ENCODE measurements at places on chromosomes 1 and 21.

- DNase-seq: no peak
Measured at GRCh38 chr1:8390707-8391106, 72.8 kb downstream of the SLC45A1 start.

- DNase-seq: peak; percentile 45
Measured at GRCh38 chr1:117574161-117574835, 31.6 kb upstream of the TENT5C start.

DNA sequence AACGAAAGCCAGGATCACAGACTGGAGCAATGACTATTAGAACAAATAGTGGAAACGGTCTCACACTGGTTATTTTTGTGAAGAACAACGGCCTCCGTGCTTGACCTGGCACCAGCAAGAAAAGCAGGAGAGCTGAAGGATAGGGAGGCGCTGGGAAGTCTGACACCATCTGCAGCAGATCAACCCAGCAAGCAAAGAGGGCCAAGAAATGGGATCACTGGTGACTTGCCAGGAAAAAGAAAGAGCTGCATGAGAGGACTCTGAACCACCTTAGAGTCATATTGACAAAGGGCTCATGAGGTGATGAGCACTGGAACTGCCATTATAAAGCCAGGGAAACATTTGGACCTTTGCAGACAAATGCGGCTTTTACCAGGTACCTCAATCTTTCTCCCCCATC is 25.0 kb downstream of the MTOR start:
- no peak for DNase-seq

DNA sequence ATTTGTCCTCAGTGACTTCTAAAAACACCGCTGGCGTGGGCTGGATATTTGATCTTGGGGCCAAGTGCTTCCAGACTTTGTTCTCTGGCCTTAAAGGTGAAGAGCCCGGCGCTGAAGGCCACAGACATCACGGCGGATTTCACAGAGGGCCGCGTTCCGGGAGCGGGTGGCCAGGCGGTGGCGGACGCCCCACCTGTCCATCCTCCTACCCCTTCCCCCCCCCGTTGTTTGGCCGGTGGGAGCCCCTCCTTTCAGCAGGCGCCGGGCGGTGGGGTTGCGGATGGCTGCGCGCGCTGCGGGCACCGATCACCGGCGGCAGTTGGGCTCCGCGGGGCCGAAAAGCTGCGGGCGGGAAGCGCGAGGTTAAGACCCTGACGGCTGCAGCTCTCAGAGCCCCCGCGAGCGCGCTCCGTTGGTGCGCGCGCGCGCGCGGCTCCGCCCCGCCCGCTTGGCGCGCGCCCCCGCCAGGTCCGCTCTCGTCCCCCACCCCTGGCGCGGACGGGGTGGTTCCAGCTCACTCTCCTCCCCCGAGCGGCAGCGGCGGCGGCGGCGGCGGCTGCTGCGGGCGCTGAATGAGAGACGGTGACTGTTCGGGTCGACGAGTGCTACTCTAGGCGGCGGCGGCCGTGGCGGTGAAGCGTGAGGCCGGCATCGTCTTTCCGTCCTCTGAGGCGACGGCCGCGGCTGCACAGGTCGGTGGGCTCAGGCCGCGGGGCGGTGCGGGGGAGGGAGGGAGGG is at the start of gene RALGPS2:
RALGPS2 (plus strand) TSS at position 517 of the 738 bp plus-strand sequence. CDS start 51,521 bp downstream, outside the sequence.
- peak; percentile 90 for DNase-seq

DNA sequence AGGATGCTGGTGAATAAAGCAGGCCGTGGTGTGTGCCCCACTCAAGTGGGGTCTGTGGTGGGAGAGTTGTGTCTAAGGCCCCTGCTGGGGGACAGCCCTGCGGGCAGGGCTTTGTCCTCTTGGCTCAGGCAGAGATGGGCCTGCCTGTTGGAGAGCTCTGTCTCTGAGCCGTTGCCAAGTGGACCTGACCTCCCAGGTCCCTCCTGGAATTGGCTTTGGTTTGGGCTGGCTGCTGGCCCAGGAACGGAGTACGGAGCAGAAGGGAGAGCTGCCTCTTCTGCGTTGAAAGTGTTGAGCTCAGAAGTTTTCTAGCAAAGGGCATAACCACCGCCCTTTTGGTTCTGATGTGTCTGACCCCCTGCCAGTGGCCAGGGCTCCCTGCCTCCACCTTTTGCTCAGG is 153.9 kb downstream of the PEX14 start:
- DNase-seq: no peak

- no peak for DNase-seq
Measured at GRCh38 chr1:248817065-248817464, 8.7 kb downstream of the SH3BP5L start.

GRCh38 chr1:66641891-66642473 is 108.0 kb downstream of the SGIP1 start:
- DNase-seq: no peak

- DNase-seq: no peak
Measured at GRCh38 chr1:29845910-29846309, 609.6 kb downstream of the PTPRU start.

- no peak for DNase-seq
Measured at GRCh38 chr1:15346346-15347030, 63.2 kb upstream of the EFHD2 start.

Measured in DMS53 (cell line).